ENCODE measurements at places on chromosomes 16 and 17.

DNA sequence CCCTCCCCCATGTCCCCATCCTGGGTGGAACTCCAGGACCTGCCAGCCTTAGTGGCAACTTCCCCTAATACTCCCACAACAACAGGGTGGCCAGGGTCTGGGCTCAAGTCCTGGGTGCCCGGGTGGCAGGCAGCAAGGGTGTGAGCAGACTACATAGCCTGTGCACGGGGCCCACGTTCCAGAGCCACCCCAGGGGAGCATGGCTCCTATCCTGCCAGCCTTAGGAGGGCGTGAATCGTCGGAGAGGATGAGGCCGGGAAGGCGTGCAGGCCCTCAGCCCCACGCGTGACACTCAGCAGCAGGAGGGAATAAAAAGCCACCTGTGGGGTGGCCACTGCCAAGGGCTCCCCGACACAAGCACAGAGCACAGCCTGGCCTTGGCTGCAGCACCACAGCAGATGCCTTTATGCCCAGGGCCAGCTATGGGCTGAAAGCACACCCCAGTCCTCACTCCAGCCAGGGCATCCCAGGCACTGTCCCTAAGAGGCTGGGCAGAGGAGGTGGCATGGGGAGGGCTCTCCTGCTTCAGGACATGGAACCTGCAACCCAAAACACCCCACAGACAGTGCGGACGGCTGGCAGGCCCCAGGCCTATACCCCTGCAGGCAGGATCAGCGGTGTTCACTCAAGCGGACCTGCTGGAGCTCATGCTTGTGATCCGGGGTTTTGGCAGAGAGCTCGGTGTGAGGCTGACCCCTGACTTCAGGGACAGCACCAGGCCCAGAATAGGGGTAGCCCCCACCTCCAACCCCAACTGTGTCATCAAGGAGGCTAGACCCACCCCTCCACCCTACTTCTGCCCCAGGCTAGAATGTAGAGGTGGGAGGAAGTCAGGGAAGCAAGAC lies 2.7 kb downstream of the BCAR1 start:
- DNase-seq = no peak

GRCh38 chr17:935485-935884 lies 44.1 kb downstream of the NXN start:
- no peak for DNase-seq

GRCh38 chr17:64411999-64412771 lies 21.5 kb upstream of the PECAM1 start:
- DNase-seq = no peak

GRCh38 chr16:84117494-84117843 lies 727 bp upstream of the MBTPS1 start:
- DNase-seq = no peak

GRCh38 chr16:53209429-53209828 lies 154.6 kb downstream of the CHD9 start:
- no peak for DNase-seq

- no peak for DNase-seq
These were observed 26.8 kb upstream of the NKD1 start for GRCh38 chr16:50521246-50521900.

DNA sequence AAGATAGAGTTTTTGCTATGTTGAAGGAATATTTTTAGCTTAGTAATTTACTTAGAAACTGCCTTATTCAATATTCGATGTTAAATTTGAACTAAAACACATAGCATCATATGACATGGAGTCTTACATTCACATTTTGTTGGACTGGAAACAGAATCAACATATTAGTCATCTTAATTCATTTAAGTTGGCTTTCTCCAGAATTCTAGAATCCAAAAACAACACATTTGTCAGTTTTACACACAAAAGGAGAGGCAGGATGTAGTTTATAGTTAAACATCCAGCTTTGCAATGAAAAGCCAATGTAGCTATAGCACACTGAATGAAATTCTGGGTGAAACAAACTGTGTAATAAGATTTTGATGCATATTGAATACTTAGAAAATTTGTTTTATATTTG lies 43.3 kb downstream of the WWOX start:
- no peak for DNase-seq

DNA sequence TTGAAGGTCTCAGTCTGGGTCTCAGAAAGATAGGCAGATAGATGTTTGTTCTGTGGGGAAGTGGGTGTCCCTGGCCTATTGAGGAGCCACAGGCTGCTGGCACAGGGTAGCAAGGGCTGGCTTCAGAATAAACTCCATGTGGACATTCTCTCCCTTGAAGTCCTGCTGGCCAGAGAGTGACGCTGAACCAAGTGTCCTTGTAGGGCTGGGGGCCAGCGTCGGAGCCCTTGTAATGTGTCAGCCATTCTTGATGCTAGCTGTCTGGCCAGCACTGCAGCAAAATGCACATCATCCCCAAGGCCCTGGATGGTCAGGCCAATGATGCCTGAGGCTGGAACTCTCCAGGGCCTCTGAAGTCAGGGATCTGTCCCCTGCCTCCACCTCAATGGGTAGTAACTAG lies 103.3 kb downstream of the CCDC182 start:
- DNase-seq = no peak

- DNase-seq = no peak
These were observed 47.3 kb upstream of the IL34 start for GRCh38 chr16:70598937-70599503.

- DNase-seq = no peak
These were observed 30.7 kb downstream of the NPTX1 start for GRCh38 chr17:80445726-80446110.

DNA sequence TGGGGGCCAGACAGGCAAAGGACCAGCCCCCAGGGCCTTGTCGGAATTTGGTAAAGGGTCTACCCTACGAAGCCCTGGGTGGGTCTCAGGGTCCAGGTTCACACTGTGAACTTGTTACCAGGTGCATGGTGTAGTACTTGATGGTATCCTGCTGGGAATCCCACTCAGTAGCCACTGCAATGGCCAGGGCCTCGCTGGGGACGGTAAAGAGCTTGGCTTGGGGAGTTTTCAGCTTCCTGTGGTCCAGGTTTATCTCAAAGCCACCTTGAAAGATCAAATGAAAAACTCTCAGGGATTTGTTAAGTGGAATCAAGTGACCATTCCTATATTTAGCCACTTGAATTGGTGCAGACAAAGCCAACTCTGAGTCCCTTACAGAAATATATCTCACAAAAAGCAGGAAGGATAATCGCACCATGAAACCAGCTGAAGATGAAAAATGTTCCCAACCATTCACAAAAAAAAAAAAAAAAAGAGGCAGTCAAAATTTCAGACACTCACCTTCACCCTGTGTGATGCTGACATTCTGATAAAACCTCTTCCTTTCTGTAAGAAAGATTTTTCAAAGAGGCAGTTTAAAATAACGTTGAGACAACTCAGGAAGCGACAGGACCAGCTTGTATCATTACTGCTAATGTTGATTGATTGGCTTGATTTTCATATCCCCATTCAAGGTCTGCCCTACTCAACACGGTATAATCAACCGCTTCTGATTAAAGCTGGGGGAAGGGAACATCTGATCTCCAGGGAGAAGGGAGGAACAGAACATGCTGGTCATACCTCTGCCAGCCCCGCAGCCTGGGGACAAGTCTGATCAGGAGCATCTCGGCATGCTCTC lies 10.6 kb downstream of the ATPAF2 start:
- no peak for DNase-seq

DNA sequence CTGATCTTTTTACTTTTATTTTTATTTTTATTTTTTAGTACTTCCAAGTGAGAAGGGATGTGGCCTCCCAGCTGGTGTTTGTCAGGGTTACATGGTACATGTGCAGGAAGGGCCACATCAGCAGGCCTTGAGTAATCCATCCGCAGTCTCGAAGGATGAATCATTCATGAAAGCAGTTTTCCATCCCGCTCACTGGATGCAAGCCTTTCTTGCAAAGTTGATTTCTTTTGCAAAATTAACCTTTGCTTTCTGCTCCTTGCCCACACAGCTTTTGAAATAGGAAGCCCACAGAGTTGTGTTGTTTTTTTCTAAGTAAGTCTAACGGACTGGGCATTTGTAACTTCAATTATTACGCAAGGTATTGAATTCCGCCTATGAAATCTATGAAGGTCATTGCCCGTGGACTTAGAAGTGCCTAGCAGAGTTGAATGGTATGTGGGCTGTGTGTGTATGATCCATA lies 157.4 kb downstream of the PRKCA start:
- no peak for DNase-seq

- DNase-seq = no peak
These were observed 1631.8 kb downstream of the CDH8 start for GRCh38 chr16:60404401-60404800.

DNA sequence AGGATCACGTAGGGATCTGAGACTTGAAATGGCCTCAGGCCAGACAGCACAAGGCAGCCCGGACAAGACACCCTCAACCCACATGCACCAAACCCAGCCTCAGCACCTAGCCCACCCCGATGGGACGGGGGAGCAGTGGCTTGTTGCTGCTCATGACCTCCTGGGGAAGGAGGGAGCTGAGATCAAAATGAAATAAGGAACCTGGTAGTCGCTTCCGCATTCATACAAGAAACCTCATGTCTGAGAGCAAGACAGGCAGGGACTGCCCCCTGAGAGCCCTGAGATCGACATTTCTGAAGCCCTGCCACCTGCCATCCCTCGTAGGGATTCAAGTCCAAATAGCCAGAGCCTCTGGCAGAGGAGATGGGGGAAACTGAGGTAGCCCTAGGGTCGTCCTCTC lies 5.7 kb upstream of the CEP131 start:
- DNase-seq = no peak

DNA sequence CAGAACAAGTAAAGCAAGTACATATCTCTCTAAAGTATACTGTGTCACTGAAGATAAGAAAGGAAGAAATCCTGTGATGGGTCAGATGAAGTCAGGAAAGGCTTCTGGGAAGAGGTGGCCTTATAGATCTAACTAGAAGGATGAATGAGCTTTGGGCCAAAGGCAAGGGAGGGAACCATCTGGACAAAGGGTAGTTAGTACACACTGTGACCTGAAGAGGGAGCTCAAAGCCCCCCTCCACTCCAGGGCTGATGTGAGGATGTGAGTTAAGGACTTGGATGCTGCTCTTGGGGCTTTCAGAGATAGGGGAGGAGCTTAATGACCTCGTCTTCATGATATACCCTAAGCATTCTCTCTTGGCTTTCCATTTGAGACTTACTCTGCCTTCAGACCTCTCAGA lies 185.3 kb upstream of the CACNG3 start:
- peak; percentile 74 for DNase-seq

- DNase-seq = no peak
These were observed 21.4 kb downstream of the DCUN1D3 start for GRCh38 chr16:20878682-20879147.

- DNase-seq = no peak
These were observed 786 bp downstream of the TMC7 start for GRCh38 chr16:18984435-18985005.

DNA sequence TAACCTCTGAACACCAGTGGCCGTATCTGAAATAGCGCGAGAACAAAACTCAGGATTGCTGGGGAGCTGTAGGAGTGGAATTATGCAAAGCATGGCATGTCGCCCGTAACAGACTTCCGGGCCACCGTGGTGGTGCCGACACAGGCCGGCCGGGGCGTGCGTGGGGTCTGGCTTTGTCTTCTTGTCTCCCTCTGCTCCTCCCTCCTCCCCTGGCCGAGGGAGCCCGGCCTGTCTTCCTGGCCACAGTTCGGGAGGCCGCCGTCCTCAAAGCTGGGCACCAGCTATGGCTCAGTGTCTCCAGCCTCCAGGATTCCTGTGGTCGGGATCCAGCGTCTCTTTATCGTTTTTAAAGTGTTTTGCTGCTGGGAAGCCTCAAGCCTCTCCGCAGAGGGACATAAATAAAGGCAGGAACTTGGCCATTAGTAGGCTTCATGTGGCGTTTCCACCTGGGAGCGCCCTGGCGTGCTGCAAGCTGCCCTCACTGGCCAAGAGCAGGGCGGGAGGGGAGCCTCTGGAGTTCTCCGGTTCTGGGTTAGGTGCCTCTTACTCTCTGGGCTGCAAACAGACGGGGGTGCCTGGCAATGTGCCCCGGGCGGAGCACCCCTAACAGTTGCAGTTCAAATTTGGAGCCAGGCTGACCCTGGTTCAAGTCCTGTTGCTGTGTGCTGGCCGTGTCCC lies 22.0 kb upstream of the NPTX1 start:
- DNase-seq = no peak

GRCh38 chr17:42895185-42895555 lies 5.4 kb upstream of the G6PC1 start:
- DNase-seq = no peak

GRCh38 chr16:23807028-23807427 lies 28.8 kb upstream of the PRKCB start:
- no peak for DNase-seq

- DNase-seq = no peak
These were observed 81.6 kb upstream of the LGALS9 start for GRCh38 chr17:27549251-27549893.

- no peak for DNase-seq
These were observed 146.3 kb upstream of the XYLT1 start for GRCh38 chr16:17617021-17617552.

DNA sequence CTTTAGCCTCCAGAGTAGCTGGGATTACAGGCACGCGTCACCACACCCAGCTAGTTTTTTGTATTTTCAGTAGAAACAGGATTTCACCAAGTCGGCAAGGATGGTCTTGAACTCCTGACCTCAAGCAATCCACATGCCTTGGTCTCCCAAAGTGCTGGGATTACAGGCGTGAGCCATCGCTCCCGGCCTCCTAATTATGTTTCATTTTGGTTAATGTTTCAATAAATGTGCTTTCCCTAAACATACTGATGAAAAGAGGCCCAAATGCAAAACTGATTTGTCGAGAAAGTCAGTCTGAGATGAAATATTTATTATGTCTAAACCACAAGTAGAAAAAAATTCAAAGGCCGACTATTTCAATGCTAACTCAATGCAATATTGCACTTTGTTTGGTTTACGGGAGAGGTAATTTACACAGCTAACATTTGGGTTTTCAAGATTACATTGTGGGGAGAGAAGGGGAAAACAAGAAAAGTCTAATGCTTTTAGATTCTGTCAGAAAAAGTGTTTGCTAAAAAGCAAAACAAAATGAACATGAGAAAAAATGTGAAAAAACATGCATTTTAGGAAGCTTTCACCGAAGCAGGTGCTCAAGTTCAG lies 9.8 kb downstream of the STAT3 start:
- DNase-seq = no peak

Data from activated CD4-positive, alpha-beta T cell treated with anti-CD3 and anti-CD28 coated beads, Interleukin-2, amount 10 ng/mL, durations not matched to agents 24 days and 14 days (primary cell).